Activated CD4-positive, alpha-beta T cell treated with anti-CD3 and anti-CD28 coated beads, Interleukin-2, amount 10 ng/mL, durations not matched to agents 24 days and 14 days (primary cell): ENCODE measurements at places on chromosomes 7 and 10.

DNA sequence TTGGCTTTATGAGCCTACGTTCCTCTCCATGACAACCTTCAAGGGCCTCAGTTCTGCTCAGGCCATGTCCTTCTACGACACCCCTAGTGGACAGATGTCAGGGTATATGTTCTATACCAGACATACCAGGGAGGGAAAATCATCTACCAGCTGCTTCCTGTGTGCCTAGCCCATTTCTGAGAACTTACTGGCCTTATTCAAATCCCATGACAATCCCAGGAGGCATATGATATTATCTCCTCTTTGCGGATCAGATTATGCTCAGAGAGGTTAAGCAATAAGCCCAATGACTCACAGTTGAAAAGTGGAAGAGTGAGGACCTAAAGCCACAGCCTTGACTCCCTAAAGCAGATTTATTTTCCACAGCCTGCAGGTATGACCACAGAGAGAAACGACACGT is 139.3 kb downstream of the GLI3 start:
- H3K4me3 ChIP-seq, result no peak overlapping the region
- no peaks in the 10 kb centered on the region for H3K36me3 ChIP-seq
- no peaks in the 10 kb centered on the region for H3K27me3 ChIP-seq
- DNase-seq, result no peak
- no peaks in the 10 kb centered on the region for H3K4me1 ChIP-seq

DNA sequence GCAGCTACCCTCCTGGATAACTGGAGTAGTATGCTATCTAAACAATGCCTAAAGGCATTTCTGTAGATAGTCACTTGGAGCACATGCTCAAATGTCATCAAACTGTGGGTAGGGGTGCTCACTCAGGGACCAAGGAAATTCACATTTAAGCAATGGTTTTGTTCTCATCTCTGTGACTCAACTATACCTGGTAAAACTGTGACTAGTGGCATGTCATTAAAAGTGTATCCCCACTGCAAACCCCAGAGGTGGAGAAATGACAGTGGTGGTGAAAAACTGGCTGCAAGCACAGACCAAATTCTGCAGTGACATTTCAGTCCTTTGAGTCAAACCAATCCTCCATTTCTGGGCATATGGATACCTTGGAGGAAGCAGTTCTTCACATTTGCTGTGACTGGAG is 134.2 kb upstream of the EFCAB10 start:
- H3K27me3 ChIP-seq, result no peaks in the 10 kb centered on the region
- no peak for DNase-seq
- H3K4me1 ChIP-seq, result no peaks in the 10 kb centered on the region
- H3K27ac ChIP-seq, result no peak overlapping the region
- no peak overlapping the region for H3K4me3 ChIP-seq
- peaks cover 10% of the 10 kb centered on the region for H3K36me3 ChIP-seq

DNA sequence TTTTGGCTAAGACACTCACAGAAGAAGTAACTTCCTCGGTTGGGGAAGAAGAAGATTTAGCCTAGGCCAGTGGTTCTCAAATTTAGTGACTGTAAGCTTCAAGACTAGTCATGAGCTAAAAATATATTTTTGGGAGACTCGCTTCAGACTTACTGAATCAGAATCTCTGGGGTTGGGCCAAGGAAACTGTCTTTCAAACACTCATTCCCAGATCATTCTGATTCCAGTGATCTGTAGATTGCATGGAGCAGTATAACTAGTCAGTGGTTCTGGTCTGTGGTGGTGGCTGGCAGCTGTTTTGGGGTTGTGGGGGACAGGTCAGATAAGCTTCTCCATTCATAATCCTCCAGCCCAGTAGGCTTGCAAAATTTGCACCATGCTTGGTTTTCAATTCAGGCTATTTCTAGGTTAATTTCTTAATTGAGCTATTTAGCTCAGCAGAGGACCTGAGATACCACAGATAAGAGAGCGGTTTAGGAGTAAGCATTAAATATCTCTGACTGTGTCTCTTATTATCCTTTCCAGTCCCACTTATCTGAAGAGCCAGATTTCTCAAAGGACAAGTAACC is 3.8 kb upstream of the KAT6B start:
- no peak overlapping the region for H3K27ac ChIP-seq
- no peaks in the 10 kb centered on the region for H3K27me3 ChIP-seq
- peaks cover 34% of the 10 kb centered on the region for H3K4me1 ChIP-seq
- no peak for DNase-seq

- no peak overlapping the region for H3K27ac ChIP-seq
- no peak overlapping the region for H3K4me3 ChIP-seq
- DNase-seq, result no peak
- H3K36me3 ChIP-seq, result no peaks in the 10 kb centered on the region
- no peaks in the 10 kb centered on the region for H3K4me1 ChIP-seq
- H3K27me3 ChIP-seq, result no peaks in the 10 kb centered on the region
Observed at GRCh38 chr7:121697731-121698316, 175.1 kb upstream of the PTPRZ1 start.

DNA sequence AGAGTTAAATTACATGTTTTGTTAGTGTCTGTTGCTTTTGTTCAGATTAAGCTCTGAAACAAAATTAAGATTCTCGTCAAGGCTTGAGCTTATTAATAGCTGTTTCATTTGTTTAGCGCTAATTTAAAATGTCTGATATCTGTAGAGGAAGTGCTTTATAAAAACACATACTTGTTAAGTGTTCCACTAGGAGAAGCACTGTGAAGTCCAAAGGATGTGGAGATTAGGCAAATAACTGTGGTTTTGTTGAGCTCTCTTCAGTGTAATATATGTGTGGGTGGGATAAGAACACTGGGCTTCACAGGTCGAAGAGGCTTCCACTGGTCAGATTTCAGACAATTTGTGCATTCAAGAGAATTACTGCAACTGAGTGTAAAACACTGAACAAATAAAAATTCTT is 242.0 kb downstream of the AUTS2 start:
- no peaks in the 10 kb centered on the region for H3K4me1 ChIP-seq
- no peaks in the 10 kb centered on the region for H3K27me3 ChIP-seq
- no peak overlapping the region for H3K4me3 ChIP-seq
- H3K36me3 ChIP-seq, result no peaks in the 10 kb centered on the region
- DNase-seq, result no peak
- no peak overlapping the region for H3K27ac ChIP-seq

GRCh38 chr10:31769564-31769963 is 159.1 kb downstream of the ARHGAP12 start:
- no peaks in the 10 kb centered on the region for H3K27me3 ChIP-seq
- no peak for DNase-seq
- H3K27ac ChIP-seq, result no peak overlapping the region
- no peaks in the 10 kb centered on the region for H3K4me1 ChIP-seq
- H3K4me3 ChIP-seq, result no peak overlapping the region

- H3K4me3 ChIP-seq, result no peak overlapping the region
- H3K4me1 ChIP-seq, result no peaks in the 10 kb centered on the region
- H3K36me3 ChIP-seq, result no peaks in the 10 kb centered on the region
- DNase-seq, result no peak
- H3K27ac ChIP-seq, result no peak overlapping the region
Observed at GRCh38 chr10:81784111-81784597, 90.8 kb upstream of the NRG3 start.

- H3K36me3 ChIP-seq, result no peaks in the 10 kb centered on the region
- no peaks in the 10 kb centered on the region for H3K27me3 ChIP-seq
- H3K4me3 ChIP-seq, result no peak overlapping the region
- no peak overlapping the region for H3K27ac ChIP-seq
- no peaks in the 10 kb centered on the region for H3K4me1 ChIP-seq
Observed at GRCh38 chr10:64574371-64574770, 1053.2 kb downstream of the REEP3 start.

- DNase-seq, result no peak
- peaks cover 4% of the 10 kb centered on the region for H3K4me1 ChIP-seq
- H3K36me3 ChIP-seq, result no peaks in the 10 kb centered on the region
- H3K4me3 ChIP-seq, result no peak overlapping the region
- H3K27ac ChIP-seq, result no peak overlapping the region
Observed at GRCh38 chr10:22942437-22942836, 14.6 kb downstream of the ARMC3 start.

GRCh38 chr10:62584731-62585130 is 210.6 kb downstream of the ZNF365 start:
- H3K4me3 ChIP-seq, result no peak overlapping the region
- H3K27me3 ChIP-seq, result peaks cover 13% of the 10 kb centered on the region
- H3K27ac ChIP-seq, result no peak overlapping the region
- DNase-seq, result no peak
- H3K36me3 ChIP-seq, result no peaks in the 10 kb centered on the region

DNA sequence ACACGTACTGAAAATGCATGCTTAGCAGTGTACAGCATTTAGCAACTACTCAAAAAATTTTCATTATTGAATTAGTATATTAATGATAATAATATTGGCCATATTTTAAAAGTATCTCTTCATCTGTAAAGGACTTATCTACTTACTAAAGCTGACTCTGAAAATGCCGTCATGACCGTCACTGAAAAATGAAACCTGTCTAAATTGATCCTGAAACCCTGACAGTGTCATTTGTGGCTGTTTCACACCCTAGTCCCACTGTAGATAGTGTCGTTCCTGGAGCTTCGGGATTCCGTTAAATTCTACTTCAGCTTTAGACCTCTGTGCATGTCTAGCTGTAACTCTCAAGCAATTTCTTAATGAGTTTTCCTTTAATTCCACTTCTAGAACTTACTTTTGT is 35.8 kb upstream of the EZH2 start:
- H3K27ac ChIP-seq, result no peak overlapping the region
- DNase-seq, result no peak
- no peak overlapping the region for H3K4me3 ChIP-seq
- H3K36me3 ChIP-seq, result peaks cover 6% of the 10 kb centered on the region
- H3K27me3 ChIP-seq, result no peaks in the 10 kb centered on the region

DNA sequence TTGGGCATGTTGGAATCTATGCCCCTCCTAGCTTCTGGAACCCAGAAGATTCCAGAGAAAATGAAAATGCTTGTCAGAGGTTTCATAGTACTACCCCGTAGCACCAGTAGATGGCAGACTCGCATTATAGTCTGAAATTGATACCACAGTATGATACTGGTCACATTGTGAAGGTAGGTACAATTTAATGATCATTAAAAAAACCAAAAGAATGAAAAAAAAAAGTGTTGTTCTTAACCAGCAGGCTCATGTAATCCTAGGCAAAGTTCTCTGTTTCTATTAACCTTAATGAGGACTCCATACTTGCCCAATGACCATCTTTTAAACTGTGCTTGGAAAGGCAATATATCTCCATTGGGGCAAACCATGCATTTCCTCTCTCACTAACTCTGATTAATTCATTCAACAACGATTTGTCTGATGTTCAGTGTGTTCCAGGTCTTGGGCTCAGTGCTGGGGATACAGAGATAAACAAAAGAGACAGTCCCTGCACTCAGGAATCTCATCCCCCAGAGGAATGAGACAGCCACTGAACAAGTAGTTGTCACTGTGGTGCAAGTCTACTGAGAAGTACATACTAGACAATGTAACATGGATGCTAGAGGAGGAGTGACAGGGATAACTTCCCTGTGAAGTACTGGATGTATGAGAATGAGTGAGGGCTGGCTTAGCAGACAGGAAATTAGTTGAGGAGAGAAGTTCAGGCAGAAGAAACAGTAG is 223.5 kb upstream of the PHYHIPL start:
- H3K4me3 ChIP-seq, result no peak overlapping the region
- no peaks in the 10 kb centered on the region for H3K4me1 ChIP-seq
- H3K27me3 ChIP-seq, result no peaks in the 10 kb centered on the region
- H3K36me3 ChIP-seq, result no peaks in the 10 kb centered on the region
- peak; percentile 70 for DNase-seq

- H3K27ac ChIP-seq, result no peak overlapping the region
- peaks cover 19% of the 10 kb centered on the region for H3K4me1 ChIP-seq
- no peak for DNase-seq
- H3K4me3 ChIP-seq, result no peak overlapping the region
- peaks cover 3% of the 10 kb centered on the region for H3K27me3 ChIP-seq
Observed at GRCh38 chr10:4345877-4346646, 479.9 kb upstream of the AKR1E2 start.

DNA sequence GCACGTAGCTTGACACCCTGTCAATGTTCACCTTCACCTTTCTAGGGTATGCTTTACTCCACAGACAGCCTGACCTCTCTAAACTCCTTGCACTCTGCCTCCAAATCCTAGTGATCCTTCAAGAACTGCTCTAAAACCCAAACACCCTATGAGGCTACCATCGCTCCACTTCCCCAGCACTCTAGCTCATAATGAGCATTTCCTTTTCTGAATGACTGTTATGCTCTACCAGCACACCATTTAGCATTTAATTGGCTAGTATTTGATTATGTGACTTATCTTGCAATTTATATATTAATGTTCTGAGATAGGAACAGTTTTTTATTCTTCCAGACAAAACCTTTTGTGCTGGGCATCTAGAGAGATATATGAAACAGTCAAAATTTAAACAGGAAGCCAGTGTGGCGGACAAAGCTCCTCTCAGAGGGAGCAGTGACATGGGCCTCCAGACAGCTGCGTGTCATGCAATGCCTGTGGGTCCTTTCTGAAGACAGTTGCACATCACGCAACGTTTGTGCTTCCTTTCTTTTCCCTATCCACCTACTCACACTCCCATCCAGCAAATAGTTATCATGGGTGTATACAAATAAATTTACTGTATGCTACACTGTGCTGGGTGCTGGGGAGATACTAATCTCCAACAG is 86.3 kb downstream of the ALOX5 start:
- no peak overlapping the region for H3K4me3 ChIP-seq
- H3K4me1 ChIP-seq, result peaks cover 41% of the 10 kb centered on the region
- DNase-seq, result no peak

DNA sequence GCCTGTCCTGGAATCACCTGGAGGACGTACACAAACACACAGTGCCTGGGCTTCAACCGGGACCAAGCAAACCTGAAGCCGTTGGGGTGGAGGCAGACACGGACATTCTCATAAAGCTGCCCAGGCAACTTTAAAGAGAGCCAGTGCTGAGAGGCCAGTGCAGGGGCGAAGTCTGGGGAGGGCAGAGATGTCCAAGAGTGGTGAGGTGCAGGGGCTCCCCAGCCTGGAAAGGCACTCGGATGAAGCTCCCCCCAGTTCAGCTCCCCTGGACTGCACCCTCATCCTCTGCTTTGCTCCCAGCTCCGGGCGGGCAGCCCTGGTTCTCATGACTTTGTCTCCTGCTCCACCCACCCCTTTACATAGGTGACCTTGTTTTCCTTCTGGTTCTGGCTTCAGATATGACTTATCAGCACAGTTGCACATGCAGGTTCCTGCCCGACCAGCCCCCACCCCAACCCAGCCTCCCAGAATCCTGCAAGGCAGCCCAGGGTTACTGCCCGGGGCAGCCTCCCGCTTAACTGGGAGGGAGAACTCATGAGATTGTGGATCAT is 60.8 kb upstream of the EEPD1 start:
- H3K4me3 ChIP-seq, result no peak overlapping the region
- H3K36me3 ChIP-seq, result no peaks in the 10 kb centered on the region
- no peaks in the 10 kb centered on the region for H3K4me1 ChIP-seq
- no peak overlapping the region for H3K27ac ChIP-seq
- DNase-seq, result no peak
- peaks cover 4% of the 10 kb centered on the region for H3K27me3 ChIP-seq
